ENCODE measurements at places on chromosomes 2 and 18.

GRCh38 chr2:22697054-22697788, 687.8 kb upstream of the KLHL29 start:
- DNase-seq: no peak

- no peak for DNase-seq
Observed at GRCh38 chr18:53795061-53795460, 429.4 kb downstream of the MBD2 start.

- no peak for DNase-seq
Observed at GRCh38 chr2:45567288-45567963, 43.6 kb downstream of the SRBD1 start.

- DNase-seq: no peak
Observed at GRCh38 chr2:68660658-68661057, 17.3 kb downstream of the PROKR1 start.

DNA sequence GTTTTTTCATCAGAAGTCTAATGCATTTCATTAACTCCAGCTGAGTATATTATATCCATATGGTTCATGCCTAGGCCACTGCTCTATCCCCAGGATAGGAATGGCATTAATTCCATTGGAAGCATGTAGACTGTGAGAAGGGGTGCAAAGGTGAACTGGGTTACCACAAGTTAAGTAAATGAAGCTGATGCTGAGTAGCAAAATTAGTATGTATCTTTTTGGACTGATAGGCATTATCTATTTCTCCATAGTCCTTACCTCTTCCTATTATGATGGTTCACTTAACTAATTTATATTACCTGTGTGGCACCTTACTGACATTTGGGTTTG, 24.9 kb downstream of the UBE2E3 start:
- DNase-seq: no peak

GRCh38 chr2:221752781-221753180, 180.7 kb upstream of the EPHA4 start:
- no peak for DNase-seq

DNA sequence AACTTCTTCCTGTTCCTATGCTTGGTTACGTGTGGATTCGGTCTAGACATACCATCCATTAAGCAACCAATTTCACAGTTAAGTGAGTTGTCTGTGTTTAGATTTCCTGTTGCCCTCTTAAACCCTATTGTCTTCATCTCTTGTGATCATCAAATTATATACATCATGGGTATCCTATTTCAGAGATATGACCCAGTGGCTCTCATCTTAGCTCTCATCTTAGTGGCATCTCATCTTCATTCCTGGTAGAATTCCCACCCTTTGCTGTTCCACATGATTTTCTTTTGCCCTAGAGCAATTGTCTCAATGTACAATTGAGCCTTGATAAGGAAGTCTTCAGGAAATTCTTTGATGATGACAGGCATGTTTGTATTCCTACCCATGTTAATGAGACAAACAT, 29.4 kb upstream of the FN1 start:
- no peak for DNase-seq

- no peak for DNase-seq
Observed at GRCh38 chr2:53863538-53864227, 3.9 kb upstream of the GPR75 start.

DNA sequence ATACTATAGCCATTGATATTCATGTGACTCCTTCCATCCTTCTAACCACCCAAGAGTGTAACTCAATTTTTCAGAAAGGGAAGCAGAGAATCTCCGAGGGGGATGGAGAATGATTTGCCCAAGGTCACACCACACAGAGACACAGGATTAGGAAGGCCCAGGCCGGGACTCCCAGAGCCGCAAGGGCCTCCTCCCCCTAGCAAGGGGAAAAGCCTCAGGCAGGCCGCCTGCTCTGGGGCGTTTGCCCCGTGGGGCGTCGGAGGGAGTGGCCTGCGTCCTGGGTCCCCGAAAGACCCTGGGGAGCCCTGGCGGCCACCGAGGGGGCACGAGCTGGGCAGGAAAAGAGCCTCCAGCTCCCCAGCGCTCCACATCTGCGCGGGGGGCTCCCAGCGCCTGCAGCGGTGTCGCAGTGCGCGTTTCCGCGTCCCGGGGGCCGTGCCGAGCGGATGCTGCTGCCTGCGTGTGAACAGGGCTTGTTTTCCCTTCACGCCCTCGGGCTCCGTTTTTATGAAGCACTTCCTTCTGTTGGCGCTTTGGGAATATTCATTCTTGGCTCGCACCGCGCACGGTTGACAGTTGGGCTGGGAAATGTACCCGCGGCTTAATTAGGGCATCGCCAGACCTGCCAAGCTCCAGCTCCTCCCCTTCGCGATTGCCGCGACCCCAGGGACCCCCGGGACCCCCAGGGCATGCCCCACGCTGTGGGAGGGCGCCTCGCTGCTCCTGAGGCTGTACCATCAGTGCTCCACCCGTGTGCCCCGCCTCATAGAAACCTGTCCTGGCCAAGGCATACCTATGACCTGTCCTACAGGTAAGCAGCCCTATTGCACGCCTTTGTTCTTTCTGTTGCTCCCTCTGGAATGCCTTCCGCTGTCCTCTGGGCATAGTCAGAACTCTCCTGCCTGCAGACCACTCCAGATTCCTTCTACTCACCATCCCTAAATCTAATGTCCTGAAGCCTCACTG, 158.9 kb upstream of the GLI2 start:
- DNase-seq: no peak

DNA sequence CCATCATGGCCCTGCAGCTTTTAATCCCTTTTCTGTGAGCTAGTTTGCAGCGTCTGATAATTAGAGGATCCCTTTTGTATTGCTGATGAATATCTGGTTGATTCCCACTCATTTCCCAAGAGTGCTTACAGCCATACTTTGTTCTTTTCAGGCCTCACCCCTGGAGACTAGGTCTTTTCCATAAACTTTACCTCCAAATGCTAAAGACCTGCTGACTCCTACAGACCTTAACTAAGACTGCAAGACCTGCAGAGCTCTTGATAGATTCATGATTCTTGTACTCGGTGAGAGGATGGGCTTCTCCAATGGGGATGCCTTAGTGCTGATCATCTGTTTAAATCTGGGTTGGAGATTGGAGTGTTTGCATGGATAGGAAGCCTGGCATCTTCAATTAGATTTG, 33.1 kb upstream of the DYNAP start:
- DNase-seq: no peak

- no peak for DNase-seq
Observed at GRCh38 chr18:75467281-75467795, 39.8 kb upstream of the SMIM21 start.

DNA sequence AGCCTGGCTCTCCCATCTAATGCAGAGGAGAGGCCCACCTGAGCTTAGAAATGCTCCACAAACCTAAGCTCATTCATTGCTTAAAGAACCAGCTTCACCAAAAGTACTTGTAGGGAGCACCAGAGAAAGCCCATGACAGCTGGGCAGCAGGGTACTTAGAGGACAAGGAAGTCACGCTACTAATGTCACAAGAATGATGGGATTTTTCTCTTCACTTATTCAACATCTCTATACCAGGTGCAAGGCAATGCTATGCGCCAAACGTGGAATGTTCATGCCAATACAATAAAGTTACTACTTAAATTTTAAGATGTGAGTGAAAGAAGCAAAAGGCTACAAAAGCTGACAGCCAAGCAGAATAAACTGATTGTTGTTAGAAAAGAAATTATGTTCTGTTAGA, 36.0 kb downstream of the LONRF2 start:
- DNase-seq: no peak

GRCh38 chr18:31695989-31696388, 11.6 kb upstream of the B4GALT6 start:
- no peak for DNase-seq

- DNase-seq: no peak
Observed at GRCh38 chr18:35611518-35611917, 30.0 kb downstream of the GALNT1 start.

DNA sequence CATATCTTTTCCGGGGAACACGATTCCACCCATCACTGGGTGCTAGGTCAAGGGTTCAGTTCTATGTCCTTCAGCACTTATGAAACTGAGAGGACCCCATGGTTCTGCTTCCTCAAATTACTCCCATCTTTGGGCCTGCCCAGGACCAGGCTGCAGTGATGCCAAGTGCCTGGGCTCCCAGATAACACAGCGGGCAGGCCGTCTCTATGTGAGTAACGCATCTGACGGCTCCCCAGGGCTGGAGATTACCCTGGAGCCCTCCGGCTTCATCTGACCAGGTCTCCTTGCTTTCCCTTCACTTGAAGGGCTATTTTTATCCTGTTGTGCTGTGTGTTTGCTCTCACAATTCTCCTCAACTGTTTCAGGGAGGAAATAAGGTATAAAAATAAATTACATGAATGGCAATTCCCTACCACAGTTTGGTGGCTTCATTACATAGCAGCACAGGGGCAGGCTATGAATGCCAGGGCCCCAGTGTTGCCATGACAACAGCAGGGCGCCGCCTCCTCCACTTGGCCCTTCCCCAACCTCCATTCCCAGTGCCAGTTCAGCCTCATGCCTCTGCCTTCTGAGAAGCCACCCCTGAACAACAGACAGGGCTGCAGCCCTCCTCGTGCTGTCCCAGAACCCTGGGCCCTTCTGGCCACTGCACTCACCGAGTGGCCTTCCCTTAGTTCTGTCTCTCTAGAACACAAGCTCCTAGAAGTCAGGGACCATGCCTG, 25.4 kb upstream of the TMEM131 start:
- DNase-seq: no peak

GRCh38 chr2:134512734-134513464, 205.9 kb downstream of the TMEM163 start:
- no peak for DNase-seq

- DNase-seq: no peak
Observed at GRCh38 chr2:21519821-21520220, 396.1 kb downstream of the TDRD15 start.

DNA sequence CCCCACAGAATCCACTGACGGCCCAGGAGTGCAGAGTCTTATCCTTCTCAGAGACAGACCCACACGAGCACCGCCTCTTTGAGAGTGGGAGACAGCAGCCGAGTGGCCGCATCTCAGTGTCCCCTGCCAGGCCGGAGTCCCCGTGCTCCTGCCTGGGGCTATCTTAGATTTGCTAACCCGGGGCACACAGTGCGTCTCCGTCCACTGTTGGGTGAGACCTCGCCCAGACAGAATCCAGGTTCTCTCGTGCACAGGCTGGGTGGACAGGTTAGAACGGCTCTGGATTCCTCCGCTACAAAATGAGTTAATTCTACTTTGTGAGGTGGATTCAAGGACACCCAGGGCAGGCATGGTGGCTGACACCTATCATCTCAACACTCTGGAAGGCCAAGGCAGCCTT, 88.3 kb downstream of the ZNF516 start:
- DNase-seq: no peak

GRCh38 chr18:23131693-23132319, 3.5 kb upstream of the CABLES1 start:
- peak; percentile 51 for DNase-seq

GRCh38 chr2:233811732-233812131, 33.6 kb downstream of the MROH2A start:
- DNase-seq: no peak

DNA sequence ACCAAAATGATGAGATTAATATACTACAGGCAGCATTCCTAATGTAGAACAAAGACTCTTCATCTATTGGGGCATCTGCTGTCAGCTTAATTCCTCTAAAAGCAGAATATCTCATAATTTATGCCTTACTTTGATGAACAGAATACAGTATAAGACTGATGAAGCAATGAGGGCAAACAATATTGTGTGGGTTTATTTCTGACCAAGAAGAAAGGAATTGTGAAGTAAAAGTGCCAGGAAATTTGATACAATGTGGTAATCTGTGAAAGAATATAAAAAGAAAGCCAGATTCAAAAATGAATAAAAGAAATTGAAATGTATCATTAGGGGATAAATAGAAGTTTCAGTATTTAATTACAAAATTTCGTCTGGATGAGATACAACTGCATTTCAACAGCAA, 78.8 kb upstream of the TTC21B start:
- no peak for DNase-seq

- no peak for DNase-seq
Observed at GRCh38 chr2:29225814-29226213, 110.6 kb downstream of the CLIP4 start.

DNA sequence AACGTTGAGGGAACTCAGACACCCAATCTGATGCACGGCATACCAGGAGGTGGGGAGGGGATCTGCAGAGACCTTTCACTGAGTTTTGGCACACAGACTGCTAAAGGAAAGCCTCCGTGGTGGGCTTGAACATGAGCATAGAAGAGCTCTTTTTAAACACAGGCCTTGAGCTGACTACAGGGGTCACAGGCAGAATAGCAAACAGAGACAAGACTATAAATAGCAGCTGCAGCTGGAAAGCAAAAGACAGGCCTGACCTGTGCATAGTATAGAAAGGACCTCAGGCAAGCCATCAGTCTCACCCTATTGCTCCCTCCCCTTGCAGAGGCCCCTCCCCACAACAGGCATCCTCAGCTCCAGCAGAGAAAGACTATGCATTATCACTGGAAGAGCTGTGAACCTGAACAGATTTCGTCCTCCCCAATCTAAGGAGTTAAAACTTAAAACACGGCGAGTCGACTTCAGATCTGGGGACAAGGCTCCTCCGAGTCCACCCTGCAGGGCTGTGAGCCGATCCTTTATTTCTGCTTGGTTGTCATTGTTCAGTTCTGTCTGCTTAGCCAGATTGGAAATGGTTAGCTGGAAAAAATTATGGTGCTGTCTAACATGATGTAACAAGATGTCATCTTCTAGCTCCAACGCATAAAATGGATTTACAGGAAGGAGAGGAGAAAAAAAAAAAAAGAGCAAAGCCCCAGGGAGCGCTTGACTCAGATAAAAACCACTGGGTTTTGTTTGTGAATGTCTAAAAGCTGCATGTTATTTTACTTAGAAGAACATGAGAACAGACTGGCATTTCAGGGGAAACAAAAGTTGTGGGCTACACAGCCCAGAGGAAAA, 25.2 kb upstream of the LCLAT1 start:
- no peak for DNase-seq

- no peak for DNase-seq
Observed at GRCh38 chr2:205752296-205752820, 70.1 kb downstream of the NRP2 start.

DNA sequence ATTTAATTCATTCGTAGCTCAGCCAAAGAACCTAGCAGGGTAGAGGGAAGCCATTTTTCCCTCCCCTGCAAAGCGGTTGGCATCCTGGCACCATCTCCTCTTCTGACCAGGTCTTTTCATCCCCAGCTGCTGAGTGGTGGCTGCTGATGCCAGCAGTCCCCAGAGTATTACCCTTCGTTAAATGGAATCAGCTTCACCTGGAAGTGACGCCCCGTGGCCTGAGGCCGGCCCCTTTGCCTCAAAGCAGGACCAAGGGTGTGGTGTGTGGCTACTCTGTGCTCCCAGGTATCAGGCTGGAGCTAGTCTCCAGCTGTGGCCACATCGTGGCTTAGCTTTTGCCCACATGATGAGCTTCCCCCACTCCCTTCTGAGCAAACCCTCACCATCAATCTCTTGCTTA, 12.3 kb upstream of the SP100 start:
- DNase-seq: no peak
